ENCODE measurements at places on chromosomes 1 and 21.

- DNase-seq, result no peak
Measured at GRCh38 chr1:191049781-191050180, 572.1 kb upstream of the BRINP3 start.

- DNase-seq, result no peak
Measured at GRCh38 chr1:101996825-101997465, at the start of gene OLFM3. Gene OLFM3 (minus strand): TSS chr1:101996926.

DNA sequence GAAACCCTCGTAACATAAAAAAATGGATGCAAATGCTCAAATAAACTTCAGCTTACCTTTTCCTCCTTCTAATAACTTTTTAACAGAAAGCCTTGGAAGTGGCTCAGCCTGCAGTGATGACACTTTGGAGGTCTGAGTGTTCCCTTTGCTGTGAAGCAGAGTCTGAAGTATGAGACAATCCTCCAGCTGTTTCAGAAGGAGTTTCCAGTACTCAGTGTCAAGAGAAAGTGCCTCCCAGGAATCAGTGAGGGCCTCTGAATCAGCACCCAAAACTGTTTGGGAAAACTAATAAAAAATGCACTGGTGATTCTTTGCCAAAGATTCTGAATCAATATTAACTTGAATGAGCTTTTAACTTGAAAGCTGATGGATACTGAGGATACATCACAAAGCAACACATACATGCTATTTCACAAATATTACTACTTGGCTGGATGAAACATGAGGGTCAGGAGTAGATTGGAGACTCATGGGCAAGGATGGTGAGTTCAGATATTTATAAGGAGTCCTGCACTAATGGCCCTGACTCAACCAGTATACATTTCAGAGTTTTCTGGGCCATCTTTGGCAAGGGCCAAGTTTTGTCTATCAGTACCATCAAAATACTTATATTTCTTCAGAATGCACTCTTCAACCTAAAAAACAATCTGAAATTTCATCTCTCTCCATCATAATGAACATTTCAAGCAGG, 77.0 kb downstream of the IARS2 start:
- no peak for DNase-seq

DNA sequence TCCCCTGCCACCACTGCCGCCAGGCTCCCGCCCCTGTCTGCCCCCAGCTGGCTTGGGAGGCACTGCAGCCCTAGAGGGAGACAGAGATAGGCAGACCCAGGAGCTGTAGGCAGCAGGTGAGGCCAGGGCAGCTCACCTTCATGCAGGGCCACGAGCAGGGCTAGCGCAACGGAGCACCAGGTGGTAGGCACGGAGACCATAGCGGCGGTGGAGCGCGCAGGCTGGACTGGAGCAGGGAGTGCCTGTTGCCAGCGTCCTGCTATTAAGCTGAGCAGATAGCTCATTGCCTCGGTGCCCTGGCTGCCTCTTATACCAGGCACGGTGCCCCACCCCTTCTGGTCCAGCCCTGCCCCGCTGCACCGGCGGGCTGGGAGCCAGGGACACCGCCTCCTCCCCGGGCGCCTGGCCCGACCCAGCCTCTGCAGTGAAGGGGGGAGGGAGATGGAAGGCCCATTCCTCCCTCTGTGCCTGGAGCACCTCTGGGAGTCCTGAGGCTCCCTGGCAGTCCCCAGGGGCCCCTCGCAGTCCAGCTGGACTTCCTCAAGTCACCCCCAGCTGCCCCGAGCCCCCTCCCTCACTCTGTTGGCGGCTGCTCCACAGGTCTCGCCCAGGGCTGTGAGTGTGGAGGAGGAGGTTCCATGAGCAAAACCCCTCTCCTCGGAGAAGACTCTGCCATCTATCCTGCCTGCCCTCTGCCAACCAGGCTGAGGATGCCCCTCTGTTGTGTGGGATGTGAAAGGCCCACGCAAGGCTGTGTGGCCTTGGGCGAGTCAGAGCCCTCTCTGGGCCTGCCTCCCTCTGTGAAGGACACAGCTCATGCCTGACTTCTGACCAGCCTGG, at the start of gene EDN2:
Gene EDN2 (minus strand): TSS at position 282 of the 840 bp plus-strand sequence. CDS start 82 bp downstream, at position 200.
- DNase-seq, result no peak

DNA sequence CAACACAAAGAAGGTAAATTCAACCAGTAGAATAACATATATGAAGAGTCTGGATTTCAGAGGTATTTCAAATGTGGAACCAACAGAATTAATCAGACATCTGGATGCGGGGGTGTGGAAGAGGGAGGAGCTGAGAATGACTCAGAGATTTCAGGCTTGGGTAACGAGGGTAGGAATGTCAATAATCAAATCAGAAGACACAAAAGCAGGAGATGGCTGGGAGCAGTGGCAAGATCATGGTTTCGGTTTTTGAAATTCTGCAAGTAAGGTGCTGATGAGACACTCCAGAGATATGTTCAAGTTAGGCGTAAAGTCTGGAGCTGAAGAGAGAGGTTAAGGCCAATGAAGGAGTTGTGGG, 64.0 kb downstream of the PLPPR5 start:
- no peak for DNase-seq

- no peak for DNase-seq
Measured at GRCh38 chr1:224782281-224783000, 147.0 kb upstream of the DNAH14 start.

GRCh38 chr1:207666342-207666741, 21.4 kb downstream of the CR1L start:
- DNase-seq, result no peak

GRCh38 chr1:213821175-213821942, 166.4 kb upstream of the PROX1 start:
- no peak for DNase-seq

GRCh38 chr1:236275586-236275985, 6.2 kb downstream of the ERO1B start:
- DNase-seq, result no peak

DNA sequence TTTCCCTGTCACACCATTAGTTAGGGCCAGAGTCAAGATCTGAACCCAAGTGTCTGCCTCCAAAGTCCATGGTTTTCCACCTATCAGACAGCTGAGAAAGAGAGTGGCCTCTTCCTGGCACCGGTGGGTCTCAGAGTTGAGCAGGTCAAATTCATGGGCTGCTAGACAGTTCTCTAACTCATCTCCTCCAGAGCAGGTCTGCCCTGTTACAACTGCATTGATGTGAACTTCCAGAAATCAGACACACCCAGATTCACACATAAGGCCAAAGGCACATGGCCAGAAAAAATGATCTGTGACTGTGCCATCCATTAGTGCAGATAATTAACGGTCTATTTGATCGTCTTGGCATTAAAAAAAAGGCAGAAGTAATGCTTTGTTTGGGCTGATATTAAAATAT, 17.5 kb downstream of the SMIM12 start:
- no peak for DNase-seq

GRCh38 chr1:60171801-60172200, 98.2 kb upstream of the C1orf87 start:
- DNase-seq, result no peak

DNA sequence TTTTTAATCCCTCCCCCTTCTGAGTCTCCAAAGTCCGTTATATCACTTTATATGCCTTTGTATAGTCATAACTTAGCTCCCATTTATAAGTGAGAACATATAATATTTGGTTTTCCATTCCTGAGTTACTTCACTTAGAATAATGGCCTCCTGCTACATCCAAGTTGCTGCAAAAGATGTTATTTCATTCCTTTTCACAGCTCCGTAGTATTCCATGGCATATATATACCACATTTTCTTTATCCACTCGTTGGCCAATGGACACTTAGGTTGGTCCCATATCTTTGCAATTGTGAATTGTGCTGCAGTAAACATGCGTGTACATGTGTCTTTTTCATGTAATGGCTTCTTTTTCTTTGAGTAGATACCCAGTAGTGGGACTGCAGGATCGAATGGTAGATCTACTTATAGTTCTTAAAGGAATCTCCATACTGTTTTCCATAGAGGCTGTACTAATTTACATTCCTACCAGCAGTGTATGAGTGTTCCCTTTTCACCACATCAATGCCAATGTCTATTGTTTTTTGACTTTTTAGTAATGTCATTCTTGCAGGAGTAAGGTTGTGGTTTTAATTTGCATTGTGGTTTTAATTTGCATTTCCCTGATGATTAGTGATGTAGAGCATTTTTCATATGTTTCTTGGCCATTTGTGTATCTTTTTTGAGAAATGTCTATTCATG, 12.3 kb downstream of the MAN1C1 start:
- no peak for DNase-seq

DNA sequence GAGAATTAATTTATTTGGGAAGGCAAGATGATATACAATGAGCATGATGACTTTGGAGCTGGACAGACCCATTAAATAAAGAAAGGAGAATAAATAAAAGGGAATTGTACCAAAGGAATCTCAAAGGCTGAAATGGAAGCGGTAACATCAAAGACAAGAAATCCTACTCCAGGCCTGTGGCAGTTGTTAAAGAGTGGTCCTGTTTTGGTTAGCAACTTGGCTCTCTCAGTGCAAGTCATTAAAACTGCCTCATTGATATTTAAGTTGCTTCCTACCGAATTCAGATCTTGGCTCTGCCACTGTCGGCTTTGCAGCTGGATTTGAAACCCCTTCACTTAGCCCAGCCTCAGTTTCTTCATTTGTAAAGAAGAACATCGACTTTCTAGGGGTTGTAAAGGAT, 10.1 kb downstream of the TGFB2 start:
- DNase-seq, result no peak

- DNase-seq, result no peak
Measured at GRCh38 chr1:14977338-14977931, 176.1 kb upstream of the TMEM51 start.

GRCh38 chr1:212147581-212148033, 112.1 kb downstream of the DTL start:
- DNase-seq, result no peak

- no peak for DNase-seq
Measured at GRCh38 chr1:54475946-54476516, 69.8 kb upstream of the SSBP3 start.

GRCh38 chr21:15433091-15433490, 296.7 kb upstream of the USP25 start:
- DNase-seq, result no peak

- no peak for DNase-seq
Measured at GRCh38 chr1:88462488-88463261, 221.4 kb upstream of the PKN2 start.

- DNase-seq, result no peak
Measured at GRCh38 chr1:25804244-25804963, 4.4 kb downstream of the SELENON start.

GRCh38 chr21:42307106-42307505, 8.1 kb downstream of the TFF3 start:
- DNase-seq, result no peak

DNA sequence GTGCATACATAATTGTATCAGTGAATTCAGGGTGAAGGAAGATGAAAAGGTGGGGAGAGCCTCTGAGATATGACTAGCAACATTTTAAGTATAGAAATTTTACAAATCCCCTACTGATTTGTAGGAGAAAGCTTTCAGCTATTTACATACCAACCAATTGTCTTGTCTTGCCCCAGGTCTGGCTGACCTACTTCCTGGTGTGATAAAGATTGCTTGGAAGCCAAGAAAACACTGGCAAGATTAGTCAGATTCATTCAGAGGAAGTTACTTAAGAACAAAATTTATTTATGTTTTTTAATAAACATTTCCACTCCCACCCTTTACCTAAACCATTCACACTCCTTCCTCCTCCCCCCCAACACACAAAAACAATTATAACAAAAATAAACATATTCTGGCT, 17.5 kb downstream of the PTGS2 start:
- DNase-seq, result no peak

- DNase-seq, result no peak
Measured at GRCh38 chr1:15758953-15759661, 512 bp downstream of the FBLIM1 start.

DNA sequence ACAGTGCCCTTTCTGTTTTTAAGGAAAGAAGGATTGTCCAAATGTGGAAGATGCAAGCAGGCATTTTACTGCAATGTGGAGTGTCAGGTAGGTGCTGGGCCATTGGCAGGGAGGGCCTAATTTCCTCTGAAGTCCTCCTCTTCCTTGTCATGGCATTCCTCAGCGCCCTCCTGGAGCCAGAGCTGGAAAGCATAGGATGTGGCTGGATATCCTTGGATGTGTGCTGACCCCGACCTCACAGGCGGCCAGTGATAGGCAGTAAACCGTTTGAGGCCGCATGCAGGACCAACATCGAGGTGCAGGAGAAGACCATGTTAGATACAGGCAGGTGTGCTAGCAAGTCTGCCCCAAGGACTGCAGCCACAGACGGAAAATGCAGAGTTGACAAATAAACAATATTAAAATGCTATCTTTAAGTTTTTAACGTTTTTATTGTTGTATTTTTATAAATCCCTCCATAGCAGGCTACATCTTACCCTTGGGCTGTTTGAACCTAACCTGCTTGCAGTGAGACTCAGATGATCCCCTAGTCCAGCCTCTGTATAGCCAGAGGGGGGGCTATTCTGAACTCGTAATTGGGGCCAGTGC, 24.3 kb downstream of the SMYD2 start:
- DNase-seq, result no peak

GRCh38 chr1:62337706-62338631, 18.7 kb upstream of the KANK4 start:
- no peak for DNase-seq

DNA sequence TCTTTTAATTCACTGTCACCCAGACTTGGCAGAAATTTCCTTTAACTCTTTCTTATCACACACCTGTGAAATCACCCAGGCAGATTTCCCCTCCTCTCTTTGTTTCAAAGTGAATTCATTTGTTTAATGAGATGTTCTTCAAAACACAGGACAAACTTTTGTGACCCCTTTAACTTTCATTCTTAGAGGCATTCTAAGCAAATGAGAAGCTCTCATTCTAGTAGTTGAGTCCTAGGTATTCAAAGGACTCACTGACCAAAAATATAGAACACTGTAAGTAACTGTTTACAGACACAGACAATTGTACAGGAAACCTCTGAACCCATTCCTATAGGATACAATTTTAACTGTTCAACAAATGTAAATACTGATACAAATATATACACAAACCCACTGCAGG, 16.9 kb downstream of the LRRC8C start:
- no peak for DNase-seq

GRCh38 chr21:44899768-44900558, 20.7 kb downstream of the ITGB2 start:
- no peak for DNase-seq

GRCh38 chr1:53697721-53698383, 41.1 kb downstream of the GLIS1 start:
- DNase-seq, result no peak

GRCh38 chr1:4713669-4714068, 59.3 kb downstream of the AJAP1 start:
- DNase-seq, result no peak

DNA sequence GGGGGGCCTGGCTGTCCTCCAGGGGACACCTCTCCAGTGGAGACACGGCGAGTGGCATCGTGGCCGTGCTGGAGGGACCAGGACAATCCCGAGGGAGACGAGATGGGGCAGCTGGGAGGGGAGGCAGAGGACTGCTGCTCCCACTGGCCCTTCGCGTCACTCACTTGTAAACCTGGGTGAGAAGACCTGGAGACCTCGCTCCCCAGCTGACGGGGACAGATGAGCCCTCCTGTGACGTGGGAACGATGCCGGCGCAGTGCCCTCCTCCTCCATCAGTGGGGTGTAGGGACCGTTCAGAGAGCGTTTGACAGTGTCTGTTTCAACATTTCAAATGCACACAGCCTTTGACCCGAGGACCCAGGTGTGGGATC, 4.6 kb downstream of the SPATC1L start:
- no peak for DNase-seq

- no peak for DNase-seq
Measured at GRCh38 chr1:193626695-193627094, 440.3 kb upstream of the B3GALT2 start.
